Activated naive CD4-positive, alpha-beta T cell treated with anti-CD3 and anti-CD28 coated beads for 36 hours (primary cell): ENCODE measurements at places on chromosomes 6 and 20. TPM values are rescaled to one million over a fixed set of nuclear protein-coding genes. Genes with fewer than 3 reads are reported as not detected.
A peak's percentile ranks its signal among the peaks of the same experiment; 100 is the strongest.

Gene EYA4
- total RNA-seq: not detected

Gene FRMD1
- total RNA-seq: not detected

DNA sequence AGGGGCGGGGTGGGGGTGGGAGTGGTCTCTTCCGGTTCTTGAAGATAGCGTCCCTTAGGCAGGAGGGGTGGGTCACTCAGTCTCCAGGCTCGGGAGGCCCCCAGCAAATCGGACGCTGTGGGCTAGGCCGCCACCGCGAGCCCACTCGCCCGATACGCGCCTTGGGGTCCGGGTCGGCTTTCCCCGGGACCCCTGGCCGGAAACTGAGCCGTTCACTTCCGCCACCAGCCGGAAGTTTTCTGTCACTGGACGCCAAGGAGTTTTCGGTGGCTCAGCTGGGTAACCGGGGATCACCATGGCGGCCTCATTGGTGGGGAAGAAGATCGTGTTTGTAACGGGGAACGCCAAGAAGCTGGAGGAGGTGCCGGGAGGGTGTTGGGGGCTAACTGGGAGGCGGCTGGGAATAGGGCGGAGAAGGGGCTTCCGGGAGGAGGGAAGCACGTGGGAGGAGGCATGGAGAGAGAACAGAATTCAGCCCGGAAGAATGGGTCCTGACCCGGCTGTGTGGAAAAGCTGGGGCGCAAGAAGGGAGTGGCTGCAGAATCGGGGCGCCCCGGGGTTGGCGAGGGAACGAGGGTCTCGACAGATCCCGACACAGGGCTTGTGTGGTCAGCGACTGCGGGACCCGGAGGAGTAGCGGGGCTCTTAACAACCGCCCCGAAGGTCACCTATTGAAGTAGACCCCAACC is at the start of gene ITPA:
Gene ITPA (plus strand): TSS at position 242 of the 689 bp plus-strand sequence. CDS start 54 bp downstream, at position 296.
- DNase-seq: peak; percentile 77

DNA sequence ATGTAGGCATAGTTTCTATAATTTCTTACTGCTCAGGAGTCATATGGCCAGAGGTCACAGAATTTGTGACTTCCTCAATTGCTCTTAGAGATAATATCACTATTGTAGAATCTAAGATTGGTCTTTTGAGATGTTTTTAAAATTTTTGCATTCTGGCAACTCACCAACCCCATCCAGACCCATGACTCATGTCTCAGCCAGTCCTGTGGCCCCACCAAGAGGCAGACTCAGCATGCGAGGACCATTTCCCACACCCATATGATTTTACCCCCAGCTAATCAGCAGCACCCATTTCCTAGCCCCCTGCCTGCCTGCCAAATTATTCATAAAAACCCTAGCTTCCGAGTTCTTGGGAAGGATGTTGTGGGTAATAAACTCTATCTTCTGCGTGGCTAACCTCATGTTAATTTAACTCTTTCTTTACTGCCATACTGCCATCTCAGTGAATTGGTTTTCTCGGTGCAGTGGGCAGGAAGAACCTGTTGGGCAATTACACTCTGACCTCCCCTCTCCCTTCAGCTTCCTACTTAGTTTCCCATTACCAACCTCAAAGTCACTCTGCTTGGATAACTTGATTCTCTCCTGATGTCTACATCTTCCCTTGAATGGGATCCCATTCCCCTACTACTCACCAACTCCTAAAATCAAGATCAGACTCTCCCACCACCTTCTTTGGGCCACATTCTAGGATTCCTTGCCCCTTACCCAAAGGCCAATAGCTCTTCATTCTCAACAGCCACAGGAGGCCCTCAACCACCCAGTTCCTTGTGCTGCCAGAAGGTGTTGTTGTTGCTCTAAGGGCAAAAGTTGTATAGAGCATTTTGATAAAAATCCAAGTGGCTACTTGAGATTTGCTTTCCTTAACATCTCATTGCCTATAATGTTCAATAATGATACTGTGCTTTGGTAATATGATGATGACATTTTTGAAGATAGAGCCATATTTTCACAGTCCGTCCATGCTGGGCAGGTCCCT is 16.2 kb upstream of the IYD start:
- no peak for DNase-seq

Gene SLC24A3
- not detected for total RNA-seq

GRCh38 chr6:164533045-164533362 is 776.4 kb downstream of the C6orf118 start:
- DNase-seq: no peak

Gene PGC
- not detected for total RNA-seq

- no peak for DNase-seq
These were observed 15.7 kb upstream of the NHSL1 start for GRCh38 chr6:138514860-138515540.

DNA sequence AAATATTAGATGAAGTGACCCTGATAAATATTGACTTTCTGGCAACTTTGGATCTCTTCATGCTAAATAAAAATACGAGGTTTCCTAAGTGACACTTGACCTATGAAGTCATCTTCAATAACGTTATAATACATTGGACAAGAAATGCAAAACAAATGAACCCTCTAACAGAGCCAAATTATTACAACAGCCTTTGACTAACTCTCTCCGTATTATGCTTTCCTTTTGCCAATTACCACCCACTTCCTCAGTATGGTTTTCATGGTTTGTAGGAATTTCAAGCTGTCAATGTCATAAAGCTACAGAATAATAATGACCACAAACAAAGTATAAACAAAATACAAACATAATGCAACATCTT is 210.5 kb downstream of the MOXD1 start:
- no peak for DNase-seq

DNA sequence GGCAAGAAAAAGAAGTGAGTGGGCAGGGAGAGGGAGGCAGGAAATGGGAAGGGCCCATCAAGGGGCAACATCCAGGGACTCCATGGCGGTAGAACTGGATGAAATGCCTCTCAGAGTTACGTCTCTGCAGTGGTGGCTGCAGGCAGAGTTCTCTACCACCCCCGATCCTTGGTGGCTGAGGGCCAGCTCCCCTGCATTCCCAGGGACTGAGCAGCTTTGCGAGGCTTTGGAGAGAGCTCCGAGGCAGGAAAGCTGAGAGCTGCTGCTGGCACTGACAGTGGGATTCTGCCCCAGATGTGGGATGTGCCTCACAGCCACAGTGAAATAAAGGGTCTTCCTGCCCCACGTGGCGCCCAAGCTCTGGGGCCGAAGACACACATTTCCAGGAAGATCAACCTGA is 236.6 kb downstream of the SLC24A3 start:
- DNase-seq: no peak
